ENCODE measurements at places on chromosomes 12 and 14.
A peak's percentile ranks its signal among the peaks of the same experiment; 100 is the strongest.

DNA sequence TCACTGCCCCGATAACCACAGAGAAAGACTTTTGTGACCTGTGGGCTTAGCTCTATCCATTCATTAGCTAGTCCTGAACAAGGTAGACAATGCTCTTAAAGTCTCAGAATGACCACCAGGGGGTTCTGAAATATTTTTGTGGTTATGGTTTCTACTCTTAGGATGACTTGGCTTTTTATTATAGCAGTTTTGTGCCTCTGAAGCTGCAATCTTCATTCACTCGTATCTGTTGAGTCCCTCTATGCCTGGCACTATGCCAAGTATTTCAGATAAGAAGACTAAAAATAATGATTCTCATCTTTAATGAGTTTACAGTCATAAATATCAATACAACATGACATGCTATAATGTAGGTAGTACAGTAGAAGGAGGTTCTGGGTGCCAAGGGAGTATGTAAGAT is 130.8 kb upstream of the TRHDE start:
- DNase-seq: no peak

DNA sequence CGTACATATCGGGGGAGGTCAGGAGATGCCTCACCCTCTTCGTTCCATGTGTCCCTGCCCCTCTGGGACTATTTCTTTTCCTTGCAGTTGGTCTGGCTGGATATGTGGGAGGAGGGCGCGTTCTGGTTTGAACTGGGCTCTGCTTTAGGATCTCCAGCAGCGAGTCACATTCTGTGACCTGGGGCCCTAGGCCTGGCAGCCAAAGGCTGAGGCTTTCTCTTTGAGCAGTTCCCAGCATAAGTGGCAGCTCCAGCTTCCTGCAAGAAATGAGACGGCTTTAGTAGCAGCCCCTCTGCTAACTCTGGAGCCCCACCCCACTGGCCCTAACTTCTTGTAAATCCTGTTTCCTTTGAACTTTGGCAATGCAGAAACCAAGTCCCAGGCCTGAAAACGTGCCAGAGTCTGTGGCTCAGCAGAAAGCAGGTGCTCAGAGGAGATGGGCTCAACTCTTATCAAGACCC is 274.8 kb downstream of the DPF3 start:
- DNase-seq: no peak

- no peak for DNase-seq
These were observed 25.5 kb downstream of the RBM19 start for GRCh38 chr12:113940357-113941207.

DNA sequence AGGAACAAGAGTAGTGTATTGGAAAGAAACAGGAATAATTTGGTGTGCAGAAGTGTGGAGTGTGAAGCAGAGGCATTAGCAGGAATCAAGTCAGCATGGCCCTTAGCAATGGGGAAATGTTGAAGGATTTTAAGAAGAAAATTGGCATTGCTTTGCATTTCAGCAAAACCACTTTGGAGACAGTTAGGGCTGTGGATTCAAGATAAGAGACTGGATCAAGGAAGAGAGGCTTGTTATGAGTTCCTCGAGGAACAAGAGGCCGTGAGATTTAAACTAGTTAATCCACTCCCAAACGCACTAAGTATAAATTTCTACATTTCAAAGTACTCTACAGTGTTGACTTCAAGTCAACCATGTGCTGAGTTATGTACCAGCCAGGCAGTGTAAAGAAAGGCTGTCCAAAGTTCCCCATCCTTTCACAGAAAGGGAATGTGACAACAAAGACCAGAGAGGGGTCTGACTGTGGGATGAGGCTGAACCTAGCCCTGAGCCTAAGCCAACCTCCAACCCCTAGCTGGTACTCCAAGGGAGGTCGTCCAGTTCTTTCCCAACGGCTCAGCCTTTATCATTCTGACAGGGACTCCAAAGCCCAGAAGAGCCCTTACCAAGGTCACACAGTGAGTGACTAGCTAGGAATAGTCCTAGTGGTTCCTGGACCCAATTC is 91.2 kb upstream of the BMP4 start:
- no peak for DNase-seq

- no peak for DNase-seq
These were observed 144.0 kb upstream of the PLEKHG7 start for GRCh38 chr12:92558806-92559205.

GRCh38 chr12:52200781-52201450 is 9.1 kb upstream of the KRT80 start:
- DNase-seq: no peak

DNA sequence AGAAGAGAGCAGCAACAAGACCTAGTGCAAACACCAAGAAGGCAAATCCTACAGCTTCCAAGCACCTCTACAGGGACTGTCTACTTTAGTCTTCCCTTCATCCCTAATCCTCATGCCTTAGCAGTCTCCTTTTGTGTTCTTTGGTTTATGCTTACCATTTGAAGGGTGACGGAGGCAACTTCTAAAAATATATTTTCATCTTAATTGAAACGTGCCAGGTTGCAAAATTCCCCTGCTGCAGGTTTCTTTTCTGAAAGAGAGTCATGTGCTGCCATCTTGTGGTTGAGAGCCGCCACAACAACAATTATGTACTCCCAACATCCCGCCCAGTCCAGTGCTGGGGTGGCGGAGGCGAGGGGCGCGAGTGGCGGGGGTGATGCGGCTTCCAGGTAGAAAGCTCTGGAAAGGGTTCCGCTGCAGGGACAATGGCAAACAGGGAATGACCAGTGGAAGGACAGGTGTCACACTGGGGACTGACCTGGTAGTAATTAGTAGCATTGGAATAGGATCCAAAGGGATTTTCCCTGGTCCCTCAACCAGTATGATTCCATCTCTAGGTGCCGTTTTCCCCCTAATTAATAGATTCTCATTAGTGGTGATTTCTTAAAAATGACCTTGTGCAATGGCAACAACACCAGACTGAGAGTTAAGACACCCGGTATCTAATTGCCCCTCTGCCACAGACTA is 80.3 kb upstream of the GNG2 start:
- DNase-seq: peak; percentile 88

Data from activated effector memory CD4-positive, alpha-beta T cell treated with anti-CD3 and anti-CD28 coated beads, Interleukin-2, amount 50 U/mL, for 16 hours (primary cell).